M059J (cell line): ENCODE measurements at places on chromosomes 3 and 15.

DNA sequence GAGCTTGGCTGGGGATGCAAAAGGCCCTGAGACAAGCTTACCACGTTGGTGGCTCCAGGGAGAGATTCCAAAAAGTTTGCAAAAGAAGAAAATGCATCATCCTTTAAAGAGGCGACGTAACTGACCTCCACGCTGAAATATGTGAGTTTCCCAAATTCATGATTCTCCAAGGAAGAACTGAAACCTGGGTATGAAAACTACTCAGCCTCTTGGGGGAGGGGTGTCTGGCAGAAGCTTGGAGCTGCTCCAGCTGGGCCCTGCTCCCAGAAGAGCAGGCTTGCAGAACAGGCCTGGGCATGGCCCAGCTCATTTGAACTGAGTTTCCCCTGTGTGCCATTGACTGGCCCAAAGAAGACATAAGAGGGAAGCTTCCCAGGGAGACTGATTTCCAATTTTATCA is 20.5 kb downstream of the CPN2 start:
- DNase-seq, result peak; percentile 54

- no peak for DNase-seq
These were observed 51.0 kb downstream of the REC114 start for GRCh38 chr15:73493922-73494321.

DNA sequence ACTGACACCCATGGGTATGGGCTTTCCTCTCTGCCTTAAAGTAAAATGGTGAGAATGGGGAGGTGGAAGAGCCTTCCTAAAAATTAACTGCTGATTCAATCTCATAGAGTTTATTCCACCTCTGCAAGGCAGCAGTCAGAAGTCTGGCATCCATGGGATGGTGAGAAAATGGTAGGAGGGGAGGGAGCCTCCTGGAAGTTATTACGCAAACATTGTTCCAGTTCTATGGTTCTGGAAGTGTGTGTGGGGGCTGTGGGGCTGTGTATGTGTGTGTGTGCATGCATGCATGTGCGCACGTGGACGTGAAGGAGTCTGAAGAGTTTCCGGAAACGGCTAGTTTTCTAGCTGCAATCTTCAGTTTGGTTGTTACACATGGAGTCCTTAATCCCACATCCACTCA is 177.6 kb downstream of the KCNAB1 start:
- DNase-seq, result no peak

GRCh38 chr15:85444122-85444745 is 63.8 kb downstream of the AKAP13 start:
- no peak for DNase-seq

DNA sequence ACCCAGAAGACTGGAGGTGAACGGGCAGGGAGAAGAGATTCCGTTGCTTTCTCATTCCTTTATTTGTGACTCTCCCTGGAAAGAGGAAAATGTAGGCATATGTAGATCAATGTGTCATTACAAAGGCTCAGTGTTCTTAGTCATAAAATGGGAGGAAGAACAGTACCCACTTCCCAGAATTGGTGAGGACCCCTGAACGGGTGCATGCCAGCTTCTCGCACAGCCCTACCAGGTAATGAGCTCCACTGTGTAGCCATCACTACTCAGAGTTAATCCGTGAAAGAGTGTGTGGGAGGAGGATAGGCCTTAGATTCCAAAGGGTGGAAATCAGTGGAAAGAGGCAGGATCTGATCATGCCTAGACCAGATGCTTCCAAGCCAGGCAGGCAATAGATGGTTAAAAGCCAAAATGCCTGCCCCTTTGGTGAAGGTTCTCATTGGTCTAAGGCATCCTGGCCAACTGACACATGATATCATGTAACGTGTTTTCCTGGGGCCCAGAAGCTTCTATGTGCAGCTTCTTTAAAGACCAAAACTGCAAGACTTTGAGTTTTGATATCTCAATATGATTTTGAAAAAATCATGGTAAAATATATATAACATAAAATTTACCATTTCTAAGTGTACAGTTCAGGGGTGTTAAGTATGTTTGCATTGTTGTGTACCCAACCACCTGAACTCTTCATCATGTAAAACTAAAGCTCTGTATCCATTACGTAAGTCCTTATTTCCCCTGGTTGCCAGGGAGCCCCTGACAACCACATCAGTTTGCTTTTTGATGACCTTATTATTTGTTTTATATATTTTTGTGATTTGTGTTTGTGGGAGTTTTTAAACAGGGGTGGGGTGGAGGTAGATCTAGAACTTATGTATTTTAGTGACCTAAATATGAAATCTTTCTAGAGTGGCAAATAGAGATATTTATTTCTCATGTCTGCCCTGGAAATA is 402.2 kb upstream of the CFAP20DC start:
- no peak for DNase-seq

GRCh38 chr3:279325-279724 is 82.8 kb downstream of the CHL1 start:
- no peak for DNase-seq

DNA sequence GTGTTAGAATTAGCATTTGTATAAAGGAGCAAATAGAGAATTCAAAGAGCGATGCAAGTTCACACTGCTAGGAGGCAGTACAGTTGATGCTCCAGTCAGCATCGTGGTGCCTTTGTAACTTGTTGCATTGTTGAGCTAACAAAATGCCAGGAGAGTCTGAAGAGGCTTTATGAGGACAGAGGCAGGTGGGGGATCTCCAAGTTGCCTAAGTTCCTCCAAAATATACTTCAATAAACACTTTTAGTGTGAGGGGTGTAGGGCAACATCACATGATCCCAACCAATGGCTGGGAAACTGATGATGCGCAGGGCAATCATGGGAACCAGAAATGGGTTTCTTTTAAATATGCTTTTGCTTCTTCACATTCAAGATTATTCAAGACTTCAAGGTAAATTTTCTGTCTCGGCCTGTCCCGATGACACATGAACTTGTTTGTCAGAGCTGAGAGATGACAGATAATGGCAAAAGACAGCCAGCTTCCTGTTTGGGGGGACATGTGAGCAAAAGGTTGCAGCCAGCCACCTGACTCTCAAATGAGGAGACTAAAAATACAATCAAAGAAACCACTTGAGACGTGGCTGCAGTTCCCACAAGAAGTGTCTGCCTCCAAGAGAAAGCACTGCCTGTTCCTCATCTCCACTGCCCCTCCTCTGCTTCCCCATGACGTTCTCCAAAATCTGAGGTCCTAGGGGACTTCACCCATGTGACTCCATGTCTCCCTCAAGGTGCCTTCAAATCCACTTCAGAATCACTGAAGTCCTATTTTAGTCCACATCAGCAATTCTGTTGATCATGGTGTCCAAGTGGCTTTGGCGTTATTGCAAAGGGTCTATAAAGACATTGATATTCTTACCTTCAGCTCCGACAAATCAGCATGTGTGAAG is 39.3 kb downstream of the KLHL6 start:
- DNase-seq, result no peak

DNA sequence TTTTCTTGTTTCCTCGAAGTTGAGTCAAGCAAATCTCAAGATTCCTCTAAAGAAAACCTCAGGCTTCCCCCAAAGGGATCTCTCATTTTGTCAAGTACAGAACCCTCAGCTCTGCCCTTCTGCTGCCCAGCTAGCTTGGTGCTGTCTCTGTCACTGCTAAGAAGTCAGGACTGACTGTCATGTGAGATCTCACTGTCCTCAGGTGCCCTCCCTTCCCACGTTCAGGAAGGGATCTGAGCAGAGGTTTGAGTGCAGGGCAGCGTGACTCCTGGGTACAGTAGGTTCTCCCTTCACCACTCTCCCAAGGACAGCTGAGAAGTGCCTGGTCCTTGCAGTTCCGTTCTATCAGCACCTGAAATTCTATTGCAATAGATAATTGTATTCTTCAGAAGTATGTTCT is 229.7 kb downstream of the SLCO3A1 start:
- no peak for DNase-seq

DNA sequence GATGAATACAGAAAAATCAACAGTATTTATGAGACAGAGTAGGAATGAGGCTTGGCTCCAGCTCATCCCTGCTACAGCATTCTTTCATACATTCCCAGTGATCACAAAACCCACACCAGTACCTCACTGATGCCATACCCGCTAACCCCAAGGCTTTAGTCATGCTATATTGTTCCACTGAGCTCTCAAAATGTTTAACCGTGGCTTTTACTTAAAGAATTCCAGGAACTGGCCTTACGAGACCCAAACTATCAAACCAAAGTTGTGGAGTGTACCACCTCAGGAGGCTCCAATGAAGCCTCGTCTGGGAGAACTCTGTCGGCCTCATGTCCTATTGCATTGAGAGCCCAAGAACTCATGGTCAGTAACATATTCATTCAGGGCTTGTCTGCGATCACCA is 278.9 kb downstream of the ULK4 start:
- peak; percentile 78 for DNase-seq

GRCh38 chr15:73697033-73697467 is 12.9 kb downstream of the CD276 start:
- peak; percentile 94 for DNase-seq

DNA sequence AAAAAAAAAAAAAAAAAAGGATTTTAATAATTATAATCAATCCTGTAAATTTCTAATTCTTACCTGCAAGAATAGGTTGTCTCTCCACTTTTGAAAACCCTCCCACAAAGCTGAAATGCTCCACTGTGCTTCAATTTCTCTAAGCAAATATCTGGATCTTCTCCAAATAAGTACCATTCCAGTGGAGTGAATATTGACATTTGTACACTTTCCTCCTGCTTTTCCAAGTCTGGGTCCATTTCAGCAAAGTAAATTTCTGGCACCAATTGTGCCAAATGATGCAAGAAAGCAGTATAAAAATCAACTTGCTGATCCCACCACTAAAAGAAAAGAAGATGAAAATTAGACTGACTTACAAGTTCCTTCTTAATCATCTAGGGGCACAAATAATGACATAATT is 19.9 kb downstream of the UBR1 start:
- DNase-seq, result no peak

DNA sequence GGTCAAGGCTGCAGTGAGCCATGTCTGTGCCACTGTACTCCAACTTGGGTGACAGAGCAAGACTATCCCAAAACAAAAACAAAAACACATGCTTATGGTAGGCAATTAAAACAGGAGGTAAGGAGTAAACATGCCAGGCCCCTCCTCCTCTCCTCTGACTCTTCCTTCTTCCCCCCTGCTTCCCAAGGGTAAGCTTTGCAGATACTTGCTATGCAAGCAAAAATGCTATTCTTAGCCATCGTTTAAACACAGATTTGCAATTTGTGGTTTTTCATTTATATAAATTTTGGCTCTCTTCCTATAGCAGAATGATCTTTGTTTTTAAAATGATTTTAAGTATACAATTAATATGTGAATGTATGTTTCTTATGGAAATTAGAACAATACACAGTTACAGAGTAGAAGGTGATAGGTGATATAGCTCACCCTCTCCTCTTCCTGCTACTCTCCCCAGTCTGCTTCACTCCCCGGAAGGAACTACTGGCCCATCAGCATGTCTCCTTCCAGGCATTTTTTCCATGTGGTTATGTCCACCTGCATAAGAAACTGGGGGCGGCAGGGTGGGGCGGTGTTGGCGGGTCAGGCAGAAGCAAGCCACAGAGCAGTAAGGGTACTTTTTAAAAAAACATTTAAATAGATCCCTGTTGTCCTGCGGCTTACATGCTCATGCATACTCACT is 42.1 kb downstream of the IGF1R start:
- no peak for DNase-seq

DNA sequence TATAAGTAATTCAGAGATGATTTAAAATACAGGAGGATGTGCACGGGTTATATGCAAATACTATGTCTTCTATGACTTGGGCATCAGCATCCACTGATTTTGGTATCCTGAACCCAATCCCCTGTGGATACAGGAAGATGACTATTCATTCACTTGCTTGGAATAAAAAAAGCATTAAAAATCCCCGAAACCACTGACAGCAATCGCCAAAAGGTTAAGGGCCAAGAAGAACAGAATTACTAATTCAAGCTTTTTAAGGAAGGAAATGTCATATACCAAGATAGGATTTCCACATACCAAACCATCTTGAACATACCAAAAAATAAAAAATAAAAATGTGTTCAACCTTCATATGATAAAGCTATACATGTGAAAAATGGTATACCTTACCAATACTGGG is 93.7 kb downstream of the DLG1 start:
- no peak for DNase-seq

DNA sequence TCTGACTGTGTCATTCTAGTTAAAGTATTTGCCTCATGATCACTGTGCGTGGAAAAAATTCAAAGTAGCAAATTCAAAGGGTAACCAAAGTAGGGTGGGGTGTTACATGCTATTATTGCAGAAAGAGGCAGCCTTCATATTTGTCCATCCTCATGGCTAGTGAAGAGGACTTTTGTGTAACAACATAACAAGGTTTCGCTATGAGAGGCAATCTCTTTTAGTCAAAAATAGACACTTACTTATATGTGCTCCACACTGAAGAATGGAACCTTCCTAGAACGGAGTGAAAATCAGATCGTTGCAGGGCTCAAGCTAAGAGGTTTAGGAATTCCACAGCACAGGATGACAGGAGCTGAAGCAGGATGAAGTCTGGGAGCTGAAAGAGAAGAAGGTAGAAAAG is 345.1 kb upstream of the CBLB start:
- DNase-seq, result no peak

DNA sequence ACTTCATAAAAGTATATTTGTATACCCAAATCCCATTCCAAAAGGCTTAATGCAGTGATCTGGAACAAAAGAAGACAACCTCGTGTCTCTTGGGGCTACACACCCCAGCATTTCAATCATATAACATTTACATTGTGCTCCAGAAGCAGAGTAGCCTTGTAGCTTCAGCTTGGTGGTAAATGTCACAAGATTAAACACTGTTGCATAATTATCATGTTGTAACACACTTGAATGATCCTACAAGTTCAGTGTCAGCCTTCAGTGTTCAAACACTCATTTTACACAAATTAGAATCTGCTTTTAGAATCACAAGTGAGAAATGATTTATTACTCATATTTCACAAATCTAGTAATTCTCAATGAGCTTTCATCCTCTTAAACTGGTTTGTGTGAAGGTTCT is 122.6 kb downstream of the CNTN3 start:
- no peak for DNase-seq

- DNase-seq, result peak; percentile 75
These were observed 272.3 kb upstream of the NECTIN3 start for GRCh38 chr3:110799271-110799670.

DNA sequence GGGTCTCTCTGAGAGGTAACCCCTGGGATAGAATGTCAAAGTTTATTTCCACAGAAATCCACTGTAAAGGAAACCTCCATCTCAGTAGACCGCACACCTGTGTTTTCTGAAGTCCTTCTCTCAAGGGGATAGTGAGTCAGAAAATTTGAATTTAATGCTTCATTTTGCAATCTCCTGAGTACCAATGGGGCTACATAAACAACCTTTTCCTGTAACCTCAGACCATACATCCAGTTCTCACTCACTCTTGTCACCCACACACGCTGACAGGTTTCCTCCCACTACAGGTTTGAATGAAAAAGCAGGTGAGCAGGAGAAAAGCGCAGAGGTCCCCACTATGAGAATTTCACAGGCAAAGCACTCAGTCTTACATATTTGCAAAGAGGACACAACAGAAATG is 165.3 kb upstream of the MCTP2 start:
- DNase-seq, result no peak

DNA sequence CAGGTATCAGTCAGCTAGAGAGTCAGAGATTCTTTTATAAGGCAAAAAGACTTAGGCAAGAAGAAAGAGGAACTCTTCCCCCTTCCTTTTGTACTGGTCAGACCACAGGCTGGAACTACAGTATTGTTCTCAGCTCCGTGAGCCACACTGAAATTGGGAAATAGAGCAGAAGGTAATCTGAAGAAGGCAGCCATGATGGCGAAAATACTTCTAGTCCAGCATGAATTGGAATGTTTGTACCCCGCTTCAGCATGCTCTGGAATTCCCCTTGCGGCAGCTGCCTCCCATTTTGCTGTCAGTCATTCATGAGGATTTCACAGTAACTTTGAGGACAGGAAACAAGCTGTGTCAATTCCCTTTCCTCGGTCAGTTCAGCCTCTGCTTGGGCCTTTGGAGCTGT is 96.2 kb downstream of the CORO2B start:
- DNase-seq, result peak; percentile 14
